Hepatocyte (in vitro differentiated cells): ENCODE measurements at places on chromosomes 16 and 17. TPM values are rescaled to one million over a fixed set of nuclear protein-coding genes. Genes with fewer than 3 reads are reported as not detected.

The C16orf96 gene
- total RNA-seq: 0.12 and 0.20 TPM in 2 replicates

The SLC6A2 gene
- 0.20 and 1.1 TPM in 2 replicates for total RNA-seq

The KNOP1 gene
- 19.4 and 22.0 TPM in 2 replicates for total RNA-seq

The KRT40 gene
- total RNA-seq: 0.33 TPM in 1 of 2 replicates, not detected in the other

The SPNS3 gene
- total RNA-seq: 0.17 and 0.20 TPM in 2 replicates

The FBXL20 gene
- 11.2 and 11.6 TPM in 2 replicates for total RNA-seq

The SENP3 gene
- 61.1 and 71.2 TPM in 2 replicates for total RNA-seq

The ICAM2 gene
- total RNA-seq: 6.0 and 8.4 TPM in 2 replicates

The SIRT7 gene
- total RNA-seq: 16.5 and 18.6 TPM in 2 replicates

The OR1F1 gene
- not detected in 2 replicates for total RNA-seq

The RAB11FIP4 gene
- total RNA-seq: 35.6 and 36.7 TPM in 2 replicates

The RND2 gene
- total RNA-seq: 4.6 and 6.3 TPM in 2 replicates

The CD300E gene
- 0.03 TPM in 1 of 2 replicates, not detected in the other for total RNA-seq

The WNT3 gene
- 5.3 and 6.1 TPM in 2 replicates for total RNA-seq

The PMFBP1 gene
- total RNA-seq: 0.44 and 1.4 TPM in 2 replicates

The CNTD1 gene
- 0.08 and 1.2 TPM in 2 replicates for total RNA-seq

The SLC5A10 gene
- not detected in 2 replicates for total RNA-seq

The ZNF200 gene
- 7.9 and 12.5 TPM in 2 replicates for total RNA-seq

The KRTAP16-1 gene
- not detected in 2 replicates for total RNA-seq

The SMTNL2 gene
- 41.5 and 56.8 TPM in 2 replicates for total RNA-seq

The GJC1 gene
- total RNA-seq: 9.2 and 11.4 TPM in 2 replicates

The CD300LB gene
- not detected in 2 replicates for total RNA-seq

The WNT9B gene
- total RNA-seq: 2.6 and 3.0 TPM in 2 replicates

The PKMYT1 gene
- 5.5 and 7.7 TPM in 2 replicates for total RNA-seq

The TBC1D3 gene
- not detected in 2 replicates for total RNA-seq

The ETV4 gene
- total RNA-seq: 10.7 and 12.8 TPM in 2 replicates

The CCL7 gene
- total RNA-seq: not detected in 2 replicates

The CDH15 gene
- 0.13 TPM in 1 of 2 replicates, not detected in the other for total RNA-seq

The TMIGD1 gene
- total RNA-seq: 3.2 and 3.3 TPM in 2 replicates

The SMIM22 gene
- not detected in 2 replicates for total RNA-seq

The WFDC1 gene
- 12.9 and 14.0 TPM in 2 replicates for total RNA-seq

The CCDC40 gene
- 2.2 and 3.0 TPM in 2 replicates for total RNA-seq

The DHX58 gene
- total RNA-seq: 1.6 and 3.6 TPM in 2 replicates

The TBC1D3I gene
- not detected in 2 replicates for total RNA-seq

The KIF2B gene
- not detected in 2 replicates for total RNA-seq

The KSR1 gene
- total RNA-seq: 19.9 and 32.6 TPM in 2 replicates

The PCGF2 gene
- 7.2 and 8.7 TPM in 2 replicates for total RNA-seq

The EPOP gene
- 0.92 and 0.93 TPM in 2 replicates for total RNA-seq

The IRX6 gene
- total RNA-seq: 0.10 TPM in 1 of 2 replicates, not detected in the other

The TMEM238L gene
- 1.0 and 1.3 TPM in 2 replicates for total RNA-seq

The TPSAB1 gene
- not detected in 2 replicates for total RNA-seq

The TNFRSF13B gene
- not detected in 2 replicates for total RNA-seq

The KRT24 gene
- 0.92 and 1.5 TPM in 2 replicates for total RNA-seq

The CDC42EP4 gene
- 61.2 and 62.4 TPM in 2 replicates for total RNA-seq

The TK1 gene
- total RNA-seq: 8.3 and 13.8 TPM in 2 replicates

The EVPL gene
- 0.48 and 2.7 TPM in 2 replicates for total RNA-seq

The CA7 gene
- 2.5 and 3.3 TPM in 2 replicates for total RNA-seq

The KRT27 gene
- total RNA-seq: not detected in 2 replicates

The FLOT2 gene
- total RNA-seq: 31.8 and 42.0 TPM in 2 replicates

The CX3CL1 gene
- total RNA-seq: 8.5 and 9.4 TPM in 2 replicates

The PRAC2 gene
- total RNA-seq: not detected in 2 replicates

The HSD11B2 gene
- 0.93 and 1.6 TPM in 2 replicates for total RNA-seq

The KRT28 gene
- total RNA-seq: not detected in 2 replicates

The LGALS9B gene
- total RNA-seq: not detected in 2 replicates

The GPR179 gene
- 0.03 and 0.08 TPM in 2 replicates for total RNA-seq

The CACNA1H gene
- total RNA-seq: 8.6 and 9.1 TPM in 2 replicates

The MYH1 gene
- total RNA-seq: 0.12 TPM in 1 of 2 replicates, not detected in the other

The JMJD8 gene
- 44.3 and 47.8 TPM in 2 replicates for total RNA-seq
